NCI-H69 (cell line): ENCODE measurements at places on chromosomes 2 and 18.
A peak's percentile ranks its signal among the peaks of the same experiment; 100 is the strongest.

GRCh38 chr18:21805771-21806366 is 65.3 kb downstream of the MIB1 start:
- no peak for DNase-seq

GRCh38 chr2:75634945-75635344 is 11.6 kb upstream of the MRPL19 start:
- DNase-seq, result no peak

GRCh38 chr2:74393525-74393924 is 13.4 kb upstream of the DCTN1 start:
- DNase-seq, result no peak

DNA sequence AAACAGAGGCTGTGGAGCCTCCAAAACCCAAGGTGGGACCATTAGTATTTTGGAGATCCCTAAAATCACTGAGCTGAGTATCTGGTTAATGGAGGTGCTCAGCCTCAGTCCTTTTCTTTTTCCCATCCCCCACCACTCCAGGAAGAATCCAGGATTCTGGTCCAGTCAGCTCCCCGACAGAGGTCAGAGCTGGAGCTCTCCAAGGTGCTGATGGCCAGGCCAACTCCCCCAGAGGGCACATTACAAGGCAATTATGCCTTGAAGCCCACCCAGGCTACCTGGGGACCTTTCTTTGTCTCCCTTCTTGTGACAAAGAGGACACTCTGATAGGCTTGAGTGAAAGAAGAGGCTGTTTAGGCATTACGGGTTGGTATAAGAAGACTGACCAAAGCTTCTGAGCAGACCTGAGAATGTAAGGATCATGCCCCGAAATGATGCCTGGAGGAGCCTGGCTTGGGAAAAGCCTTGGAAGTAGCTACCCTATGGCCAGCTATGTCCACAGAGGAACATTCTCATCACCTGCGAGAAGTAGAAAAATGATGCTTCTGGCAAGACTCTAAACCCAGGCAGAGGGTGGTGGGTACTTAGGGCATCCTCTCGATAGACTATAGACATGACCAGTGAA is 102.5 kb upstream of the LDAH start:
- no peak for DNase-seq

- no peak for DNase-seq
These were observed 83.7 kb downstream of the SOCS6 start for GRCh38 chr18:70372450-70373041.

DNA sequence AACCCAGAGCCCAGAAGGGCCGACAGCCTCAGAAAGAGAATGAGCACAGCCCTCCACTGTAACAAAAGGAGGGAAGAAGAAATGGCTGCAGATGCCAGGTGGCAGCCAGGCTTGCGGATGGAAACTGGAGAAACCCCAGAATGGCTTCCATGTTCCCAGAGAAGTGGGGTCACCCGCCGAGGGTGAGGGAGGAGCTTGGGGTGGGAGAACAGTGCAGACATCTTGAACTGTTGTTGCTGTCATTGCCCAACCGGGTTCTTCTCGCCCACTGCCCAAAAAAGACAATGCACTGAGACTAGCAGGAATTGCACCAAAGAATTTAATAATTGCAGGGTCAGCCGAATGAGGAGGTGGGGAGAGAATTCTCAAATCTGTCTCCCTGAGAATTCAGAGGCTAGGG is 223.2 kb upstream of the RAB6C start:
- DNase-seq, result no peak

- peak; percentile 64 for DNase-seq
These were observed 220.4 kb downstream of the ZNF516 start for GRCh38 chr18:76274468-76275289.

DNA sequence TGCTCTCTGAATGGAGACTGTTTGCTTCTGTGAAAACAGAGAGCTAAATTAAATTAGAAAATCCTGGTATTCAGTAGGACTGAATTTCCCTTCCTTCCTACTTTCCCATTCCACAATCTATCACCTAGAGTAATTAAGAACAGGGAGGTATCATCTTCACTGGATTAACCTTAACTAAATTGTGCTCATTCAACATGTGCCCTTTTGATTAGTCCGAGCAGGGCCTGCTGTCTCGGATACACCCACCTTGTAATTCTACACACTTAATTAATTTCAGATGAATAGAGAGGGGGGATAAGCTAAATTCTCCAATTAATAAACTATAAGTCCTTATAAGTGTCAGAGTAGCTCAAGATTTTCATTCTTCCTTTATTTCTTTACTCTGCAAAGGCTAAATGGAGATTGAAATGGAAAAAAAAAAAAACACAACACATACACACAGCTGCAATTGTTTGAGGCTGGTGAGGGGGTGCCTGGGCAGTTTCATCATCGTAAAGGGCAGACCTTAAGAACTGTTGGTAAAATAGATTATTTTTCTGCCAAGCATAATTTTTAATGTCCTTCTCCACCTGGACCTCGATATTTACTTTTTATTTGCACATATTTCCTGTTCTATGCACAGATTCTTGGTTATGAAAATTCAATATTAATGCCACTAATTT is 157.1 kb upstream of the SIX2 start:
- peak; percentile 8 for DNase-seq
